Cerebellum (tissue), 4 donors: ENCODE measurements at places on chromosomes 1 and 21. TPM values are rescaled to one million over a fixed set of nuclear protein-coding genes. Genes with fewer than 3 reads are reported as not detected.

DNA sequence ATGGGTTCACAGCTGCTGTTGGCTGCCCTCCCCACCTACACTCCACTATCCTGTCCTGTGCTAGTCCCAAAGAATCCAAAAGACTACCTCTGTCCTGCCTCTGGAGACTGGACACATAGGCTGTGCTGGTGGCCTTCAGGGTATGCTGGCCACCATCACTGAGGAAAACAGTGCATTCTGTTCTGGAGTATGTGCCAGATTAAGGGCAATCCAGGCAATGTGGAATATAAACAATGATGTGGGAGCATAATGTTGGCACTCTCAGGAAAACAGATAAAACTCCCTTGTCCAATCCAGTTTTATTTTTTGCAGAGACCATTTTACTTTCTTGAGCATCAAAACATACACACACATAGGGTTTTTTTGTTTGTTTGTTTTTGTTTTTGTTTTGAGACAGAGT lies 94.3 kb downstream of the GLUL start:
- no peak for DNase-seq

DNA sequence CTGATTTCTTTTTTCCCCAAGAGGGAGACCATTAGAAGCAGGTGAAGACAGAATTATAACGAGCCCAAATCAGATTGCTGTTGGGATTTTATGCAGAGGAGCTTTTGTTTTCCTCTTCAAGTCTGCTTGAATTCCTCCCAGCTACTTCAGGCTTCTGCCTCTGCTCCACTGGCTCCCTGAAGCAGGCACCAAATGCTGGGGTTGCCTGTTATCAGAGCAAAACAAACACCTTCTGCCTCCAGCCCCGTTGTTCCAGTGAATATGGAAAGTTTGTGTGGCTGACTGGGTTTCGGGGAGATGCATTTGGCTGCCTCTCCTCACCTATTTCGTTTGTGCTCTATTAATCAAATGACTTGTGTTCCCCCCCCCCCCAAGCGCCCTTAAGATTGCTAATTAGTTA lies 209.2 kb downstream of the URB2 start:
- no peak for DNase-seq

GRCh38 chr1:167681024-167681423 lies 40.8 kb upstream of the MPZL1 start:
- no peak for DNase-seq

- DNase-seq: no peak
These were observed 55.8 kb downstream of the MAP3K7CL start for GRCh38 chr21:29186246-29186645.

- no peak for DNase-seq
These were observed at the start of gene MYOCOS for GRCh38 chr1:171622152-171622462. Gene MYOCOS, plus strand, starts transcription at chr1:171622243. Its CDS starts 1,641 bp downstream, at chr1:171623884.

GRCh38 chr1:113390871-113391648 lies 745 bp downstream of the MAGI3 start:
- DNase-seq: peak; percentile 16

GRCh38 chr1:168603501-168604110 lies 27.2 kb downstream of the XCL1 start:
- peak; percentile 56 for DNase-seq

The HRNR gene
- not detected for total RNA-seq

DNA sequence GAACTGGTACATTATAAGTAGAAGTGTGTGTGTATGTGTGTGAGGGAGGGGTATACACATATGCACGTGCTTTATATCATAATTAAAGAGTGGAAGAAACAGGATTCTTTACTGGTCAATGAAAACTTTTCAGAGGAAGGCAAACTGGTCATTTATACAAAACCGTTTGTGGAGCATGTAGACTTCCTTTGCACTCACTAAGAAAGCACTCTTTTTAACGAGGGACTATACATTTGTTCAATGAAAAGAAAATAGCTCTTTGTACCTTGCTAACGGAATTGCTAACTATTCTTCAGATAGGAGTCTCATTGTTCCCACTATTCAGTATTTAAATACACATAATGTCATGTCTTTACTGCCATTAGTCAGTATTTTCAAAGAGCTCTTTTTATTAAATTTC lies 219.3 kb downstream of the ST6GALNAC3 start:
- DNase-seq: no peak

- DNase-seq: no peak
These were observed 89.9 kb upstream of the IPO9 start for GRCh38 chr1:201739080-201739479.

The HES2 gene
- total RNA-seq: 0.18 TPM

- DNase-seq: no peak
These were observed 51.8 kb downstream of the LACTBL1 start for GRCh38 chr1:22920734-22921451.

The CCDC27 gene
- not detected for total RNA-seq

The PTAFR gene
- total RNA-seq: 2.6 TPM

DNA sequence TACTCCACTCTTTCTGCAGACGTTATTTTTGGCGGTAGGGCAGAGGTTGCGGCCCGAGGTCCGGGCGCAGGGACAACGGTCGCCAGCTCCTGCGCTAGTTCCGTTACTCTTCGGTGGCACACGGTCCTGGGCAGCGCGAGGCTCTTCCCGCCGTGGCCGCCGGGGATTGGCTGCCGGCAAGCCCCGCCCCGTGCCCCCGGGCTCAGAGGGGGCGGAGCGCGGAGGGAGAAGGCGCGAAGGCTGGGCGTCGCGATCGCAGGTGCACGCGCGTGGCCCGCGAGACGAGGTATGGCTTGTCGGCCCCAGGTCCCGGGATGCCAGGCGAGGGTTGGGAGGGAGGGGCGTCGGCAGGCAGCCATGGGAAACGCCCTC lies 518 bp upstream of the SHE start:
- DNase-seq: no peak

GRCh38 chr21:14491269-14491681 lies 54.8 kb downstream of the SAMSN1 start:
- no peak for DNase-seq

The PPCS gene
- 17.7 TPM for total RNA-seq

DNA sequence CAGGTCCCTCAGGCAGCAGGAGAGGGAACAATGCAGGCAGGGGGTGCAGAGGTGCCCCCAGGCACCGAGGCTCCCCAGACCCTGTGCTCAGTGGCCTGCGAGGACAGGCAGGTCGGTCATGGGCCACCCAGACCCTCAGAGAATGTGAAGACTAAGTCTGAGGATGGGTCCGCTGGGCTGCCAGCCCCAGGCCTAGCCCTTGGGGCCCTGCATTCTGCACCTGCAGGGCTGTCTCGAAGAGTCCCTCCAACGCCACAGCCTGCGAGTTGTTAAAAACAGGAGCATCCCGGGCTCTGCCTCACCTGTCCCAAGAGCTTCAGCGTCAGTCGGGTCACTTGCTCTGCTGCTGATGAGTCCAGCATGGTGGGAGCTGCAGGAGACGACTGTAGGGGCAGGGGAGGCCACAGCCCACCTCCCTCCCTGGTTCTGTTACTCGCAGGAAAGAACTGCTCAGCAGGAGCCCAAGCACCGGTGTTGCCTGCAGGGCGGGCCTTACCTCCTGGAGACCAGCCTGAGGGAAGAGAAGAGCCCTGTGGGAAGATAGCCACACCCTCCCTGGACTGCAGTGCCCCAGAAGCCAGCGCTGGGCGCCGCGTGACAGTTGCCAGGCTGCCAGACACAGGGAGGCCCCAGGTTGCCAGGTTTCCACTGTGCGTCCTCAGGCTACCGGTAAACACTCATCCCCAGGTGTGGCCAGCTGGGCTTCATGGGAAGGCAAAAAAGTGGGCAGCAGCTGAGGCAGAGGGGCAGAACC lies 5.8 kb downstream of the C21orf58 start:
- no peak for DNase-seq

- no peak for DNase-seq
These were observed 25.9 kb upstream of the PEF1 start for GRCh38 chr1:31670593-31670964.

The CR1L gene
- 0.73 TPM for total RNA-seq

DNA sequence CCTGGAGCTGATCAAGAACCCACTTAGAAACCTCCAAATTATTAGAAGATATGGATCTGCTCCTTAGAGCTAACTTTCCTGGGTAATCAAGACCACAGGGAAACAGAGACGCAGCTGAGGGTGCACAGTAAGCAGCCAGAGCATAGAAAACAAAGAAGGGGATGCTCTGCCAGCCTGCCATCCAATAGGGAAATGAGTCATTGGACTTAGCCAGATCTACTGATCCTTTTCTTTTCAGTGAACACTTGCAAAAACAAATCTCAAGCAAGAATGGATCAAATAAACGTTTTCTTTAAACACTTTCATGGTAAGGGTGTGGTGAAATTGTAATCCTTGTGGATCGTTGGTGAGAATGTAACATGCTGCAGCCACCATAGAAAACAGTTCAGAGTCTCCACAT lies 474.0 kb downstream of the LTN1 start:
- DNase-seq: no peak

The FMOD gene
- total RNA-seq: 1.6 TPM

- DNase-seq: no peak
These were observed 240.4 kb downstream of the PTGER3 start for GRCh38 chr1:70807088-70807664.

The HIVEP3 gene
- total RNA-seq: 18.2 TPM

DNA sequence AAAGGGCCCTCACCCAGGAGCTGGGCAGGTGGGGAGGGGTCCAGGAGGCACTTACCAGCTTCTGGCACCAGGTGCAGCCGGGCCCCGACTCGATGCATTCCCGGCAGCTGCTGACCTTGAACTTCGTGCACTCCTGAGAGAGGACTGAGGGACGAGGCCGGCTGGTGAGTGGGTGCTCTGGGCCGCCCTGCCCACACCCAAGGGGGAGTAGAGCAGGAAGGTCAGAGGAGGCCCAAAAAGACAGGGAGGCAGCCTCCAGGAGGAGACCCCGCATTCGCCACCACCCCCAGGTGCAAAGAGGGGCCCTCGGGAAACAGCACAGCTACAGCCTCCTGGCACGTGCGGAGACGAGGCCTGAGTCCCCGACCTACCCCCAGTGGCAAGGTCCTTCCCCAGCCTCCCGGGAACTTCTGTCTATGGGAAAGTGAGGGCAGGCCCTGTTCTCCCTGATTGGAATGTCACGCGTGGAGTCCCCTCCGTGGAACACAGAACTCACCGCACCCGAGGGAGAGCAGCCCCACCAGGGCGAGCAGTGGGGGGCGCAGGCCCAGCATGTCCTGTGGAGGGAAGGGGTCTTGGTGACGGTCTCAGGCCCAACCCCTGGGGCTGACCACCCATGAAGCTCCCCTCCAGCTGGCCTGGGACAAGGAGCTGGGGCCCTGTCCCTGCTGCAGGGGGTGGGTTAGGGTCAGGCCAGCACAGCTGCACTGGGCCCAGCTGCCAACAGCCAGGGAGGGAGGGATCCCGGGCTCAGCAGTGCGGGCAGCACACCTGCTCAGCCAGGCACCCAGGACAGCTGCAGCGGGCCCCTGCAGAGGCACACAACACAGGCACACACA lies 10.3 kb downstream of the ITGB2 start:
- DNase-seq: no peak

GRCh38 chr1:31575369-31576140 lies 760 bp upstream of the TINAGL1 start:
- no peak for DNase-seq

The PTGS2 gene
- total RNA-seq: 3.4 TPM

DNA sequence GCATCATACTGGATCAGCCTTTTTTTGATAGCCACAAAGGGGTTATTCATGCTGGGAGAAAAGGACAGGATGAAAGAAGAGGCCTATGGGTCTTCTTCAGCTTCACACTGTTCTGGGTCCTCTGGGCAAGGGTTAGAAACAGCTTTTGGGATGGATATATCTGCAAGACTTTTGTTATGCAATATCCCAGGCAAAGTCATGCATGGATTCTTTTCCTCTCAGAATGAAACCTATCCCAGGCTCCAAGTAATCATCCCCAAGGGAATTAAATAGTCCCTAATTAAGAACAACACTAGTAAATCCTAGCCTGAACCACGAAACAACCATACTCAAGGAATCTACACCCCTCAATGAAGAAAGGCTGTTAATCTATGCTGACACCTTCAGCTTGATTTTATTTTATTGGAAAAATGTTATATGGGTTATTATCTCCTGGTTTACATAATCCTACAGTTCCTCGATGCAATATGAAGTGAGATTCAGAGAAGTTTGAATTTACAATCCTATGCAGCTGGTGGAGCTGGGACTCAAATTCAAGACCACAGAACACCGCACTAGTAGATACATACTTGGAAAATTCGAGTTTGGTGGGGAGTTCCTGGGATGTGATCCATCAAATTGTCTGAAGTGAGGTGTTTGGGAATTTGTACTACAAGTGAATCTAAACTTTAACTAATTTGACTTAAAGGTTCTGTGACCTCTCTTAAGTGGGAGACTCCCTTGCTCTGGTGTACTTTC lies 338.6 kb downstream of the TBX15 start:
- DNase-seq: no peak

- DNase-seq: peak; percentile 79
These were observed 28.1 kb upstream of the PLXNA2 start for GRCh38 chr1:208272311-208272710.

The TMEM82 gene
- total RNA-seq: not detected

DNA sequence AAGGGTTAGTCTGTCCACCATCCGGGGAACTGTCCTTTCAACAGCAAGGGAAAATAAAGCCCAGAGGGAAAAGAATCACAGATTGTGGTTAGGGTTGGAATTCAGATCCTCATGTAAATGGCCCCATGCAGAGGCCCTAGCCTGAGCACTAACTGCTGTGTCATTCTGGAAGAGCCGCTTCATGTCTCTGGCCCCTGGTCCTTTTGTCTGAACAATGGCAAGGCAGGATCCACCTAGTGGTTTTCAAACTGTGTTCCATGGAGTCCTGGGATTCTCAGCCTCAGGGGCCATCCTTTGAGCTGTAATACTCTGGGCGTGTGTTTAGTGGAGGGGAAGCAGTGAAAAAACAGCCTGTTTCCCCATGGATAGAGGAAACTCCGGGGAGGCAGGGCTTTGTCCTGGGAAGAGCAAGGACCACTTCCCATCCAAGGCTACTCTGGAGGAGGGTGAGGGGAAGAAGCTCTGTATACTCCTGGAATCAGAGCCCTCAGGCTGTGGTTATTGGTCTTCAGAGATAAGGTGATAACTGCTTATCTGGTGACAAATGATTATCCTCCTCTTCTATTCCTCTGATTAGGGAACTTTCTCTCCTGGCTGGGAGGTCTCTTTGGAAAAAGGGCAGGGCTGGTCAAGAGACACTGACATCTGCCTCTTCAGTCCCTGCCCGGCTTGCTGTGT lies 19.2 kb downstream of the PAX7 start:
- no peak for DNase-seq

The KISS1 gene
- total RNA-seq: not detected

DNA sequence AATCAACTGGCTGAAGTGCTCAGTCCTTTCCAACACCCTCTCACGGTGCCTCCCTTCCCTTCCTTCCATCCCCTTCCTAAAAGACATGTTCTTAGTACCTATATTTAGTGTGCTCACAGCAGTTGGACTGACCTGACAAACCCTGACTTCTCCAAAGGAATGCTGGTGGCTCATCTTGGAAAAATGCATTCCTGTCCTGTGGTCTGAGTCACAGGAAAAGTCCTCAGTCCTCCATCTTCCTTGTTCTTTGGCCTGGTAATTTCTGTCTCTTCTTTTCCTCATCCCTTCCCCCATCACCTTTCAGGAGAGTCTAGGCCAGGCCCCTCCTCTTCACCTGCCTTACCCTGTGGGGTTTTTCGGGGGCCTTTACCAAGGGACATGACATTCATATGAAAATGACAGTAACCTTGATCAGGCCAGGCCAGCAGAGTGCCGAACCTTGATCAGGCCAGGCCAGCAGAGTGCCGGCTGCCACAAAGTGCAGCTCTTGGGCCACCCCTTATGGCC lies 7.2 kb downstream of the ATP1B1 start:
- DNase-seq: no peak
